Glutamatergic neuron (in vitro differentiated cells): ENCODE measurements at places on chromosomes 3 and 15.
A peak's percentile ranks its signal among the peaks of the same experiment; 100 is the strongest.

DNA sequence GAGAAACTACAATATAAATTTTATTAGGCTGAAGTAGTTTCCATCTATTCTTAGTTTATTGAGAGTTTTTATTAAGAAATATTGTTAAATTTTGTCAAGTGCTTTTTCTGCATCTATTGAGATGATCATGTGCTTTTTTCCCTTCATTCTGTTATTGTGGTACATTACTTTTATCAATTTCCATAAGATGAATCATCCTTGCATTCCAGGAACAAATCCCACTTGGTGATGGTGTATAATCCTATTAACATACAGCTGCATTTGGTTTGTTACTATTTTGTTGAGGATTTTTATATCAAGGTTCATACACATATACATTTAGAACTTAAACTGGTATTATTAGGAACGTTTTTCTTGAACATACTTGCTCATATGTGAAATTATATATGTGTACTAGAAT, 199.8 kb downstream of the TBC1D5 start:
- DNase-seq = no peak

DNA sequence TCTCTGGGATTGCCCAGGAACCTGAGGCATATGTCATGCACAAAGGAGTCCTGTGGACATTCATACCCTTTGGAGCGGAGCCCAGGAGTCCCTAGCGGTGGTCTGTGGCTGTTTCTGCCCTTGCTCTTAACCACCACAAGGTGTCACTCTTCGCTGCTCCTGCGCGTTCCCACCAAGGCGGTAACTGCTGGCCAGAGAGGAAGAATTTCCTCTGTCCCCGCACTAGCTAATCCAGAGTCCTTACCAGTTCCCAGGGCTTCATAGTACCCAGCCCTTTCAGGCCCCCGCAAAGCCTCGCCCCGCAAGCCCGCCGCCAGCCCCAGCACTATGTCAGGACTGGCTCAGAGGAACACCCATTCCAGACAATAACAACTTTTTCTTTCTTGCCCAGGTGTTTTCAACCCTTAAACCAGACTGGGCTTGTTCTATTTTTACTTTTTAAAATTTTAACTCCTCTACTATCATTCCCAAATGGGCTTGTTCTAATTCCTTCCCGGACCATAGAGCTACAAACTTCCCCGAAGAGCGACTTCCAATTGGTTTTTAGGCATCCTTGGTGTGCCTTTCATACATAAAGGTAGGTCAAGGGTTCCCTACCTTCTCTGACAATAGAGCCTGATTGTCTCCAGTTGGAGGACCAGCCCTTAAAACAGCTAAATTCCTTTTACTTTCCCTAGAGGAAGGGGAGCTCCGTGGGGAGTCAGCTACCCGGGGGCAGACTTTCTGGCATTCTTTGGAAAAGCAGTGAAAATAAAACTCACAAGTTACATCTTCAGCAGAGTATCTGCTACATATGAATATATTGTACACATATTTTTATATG, 31.8 kb upstream of the ZNF774 start:
- DNase-seq = peak; percentile 77

DNA sequence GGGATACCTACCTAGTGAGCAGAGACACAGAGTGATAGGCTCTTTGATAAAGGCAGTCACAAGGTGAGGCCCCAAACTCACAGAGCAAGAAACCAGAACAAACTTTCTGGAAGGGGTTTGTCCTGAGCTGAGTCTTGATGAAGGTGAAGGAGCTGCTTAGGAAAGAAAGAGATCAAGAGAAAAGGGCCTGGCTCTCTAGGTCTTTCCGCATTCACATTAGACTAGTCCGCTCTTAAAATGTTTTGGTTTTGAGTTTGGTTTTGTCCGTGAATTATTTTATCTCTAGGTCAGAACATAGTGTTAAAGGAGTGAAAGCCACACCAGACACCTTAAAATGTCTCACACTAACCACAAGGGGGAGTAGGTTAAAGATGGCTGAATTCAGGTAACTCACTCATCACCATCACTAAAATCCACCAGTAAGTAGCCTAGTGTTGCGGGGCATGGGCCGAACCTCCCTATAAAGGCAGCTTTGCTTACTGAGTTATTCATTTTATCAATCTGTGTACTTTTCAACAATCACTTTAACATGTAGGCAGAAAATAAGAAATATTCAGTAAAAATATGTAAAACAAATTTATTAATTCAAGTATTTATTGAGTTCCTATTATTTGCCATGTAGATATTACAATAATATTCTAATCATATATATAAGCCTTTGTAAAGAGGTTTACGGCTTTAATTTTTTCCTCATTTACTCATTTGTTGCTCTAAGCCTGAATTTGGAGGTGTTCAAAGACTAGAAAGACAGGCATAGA, 121.5 kb upstream of the TSC22D2 start:
- no peak for DNase-seq

- DNase-seq = peak; percentile 63
These were observed 24.3 kb downstream of the TBC1D21 start for GRCh38 chr15:73897441-73898261.

DNA sequence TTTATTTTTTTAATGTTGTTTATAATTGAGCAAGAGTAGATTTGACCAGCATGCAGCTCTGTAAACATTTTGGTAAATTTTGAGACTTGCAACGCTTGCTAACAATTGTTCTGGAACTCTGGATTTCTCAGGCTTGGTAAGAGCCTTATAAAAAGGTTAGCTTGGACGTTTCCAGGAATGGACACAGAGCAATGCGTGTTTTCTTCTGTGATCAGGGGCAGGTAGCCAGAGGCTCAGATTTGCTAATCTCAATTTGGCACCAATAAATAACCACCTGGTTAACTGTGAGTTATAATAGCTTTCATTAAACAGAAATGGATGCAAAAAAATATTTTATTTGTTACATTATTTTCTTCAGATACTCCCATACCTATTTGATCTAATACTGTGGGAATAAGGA, 39.8 kb downstream of the CADM2 start:
- DNase-seq = no peak

DNA sequence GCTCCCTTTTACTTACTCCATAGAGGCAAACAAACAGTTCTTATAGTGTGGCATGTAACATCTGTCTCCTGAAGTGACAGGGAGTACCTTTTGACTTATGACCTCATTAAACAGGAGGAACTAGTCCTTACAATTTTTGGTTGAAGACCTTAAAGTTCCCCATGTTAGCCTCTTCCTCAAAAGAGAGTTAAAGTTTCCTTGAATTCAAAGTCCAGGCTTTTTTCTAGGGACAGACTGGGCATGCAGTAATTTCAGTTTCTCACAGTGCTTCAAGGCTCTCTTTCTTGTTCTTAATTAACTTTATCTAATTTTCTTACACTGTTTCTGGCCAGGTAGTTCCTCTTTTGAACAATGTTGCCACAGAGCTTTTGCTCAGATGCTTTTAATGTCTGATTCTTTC, 12.1 kb downstream of the GOLM2 start:
- DNase-seq = no peak

- DNase-seq = no peak
These were observed 10.2 kb downstream of the MBNL1 start for GRCh38 chr3:152278756-152279427.

DNA sequence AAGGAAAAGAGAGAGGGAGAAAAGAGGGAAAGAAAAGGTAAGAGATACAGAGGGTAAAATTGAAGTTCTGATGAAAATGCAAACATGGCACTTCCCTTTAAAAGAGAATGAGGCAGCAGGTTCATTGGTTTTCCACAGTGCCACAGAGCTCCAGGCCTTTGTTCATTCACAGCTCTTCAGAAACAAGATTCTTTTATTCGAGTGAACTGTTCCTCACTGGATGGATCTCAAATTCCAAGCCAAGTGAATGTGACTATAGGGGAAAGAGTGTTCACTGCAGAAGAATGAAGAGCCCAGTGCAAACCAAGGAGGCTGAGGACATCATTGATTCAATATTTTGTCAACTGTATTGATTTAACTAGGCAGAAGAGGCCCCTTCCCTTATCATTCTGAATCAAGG, 280.3 kb upstream of the PROK2 start:
- no peak for DNase-seq

- DNase-seq = no peak
These were observed 1341.3 kb downstream of the ROBO1 start for GRCh38 chr3:78426454-78426853.

- no peak for DNase-seq
These were observed 338.5 kb downstream of the RORA start for GRCh38 chr15:60890375-60891230.
